SJCRH30 (cell line): ENCODE measurements at places on chromosomes 13 and 19. TPM values are rescaled to one million over a fixed set of nuclear protein-coding genes. Genes with fewer than 3 reads are reported as not detected.

Gene DENND1C
- total RNA-seq, result not detected in 2 replicates

DNA sequence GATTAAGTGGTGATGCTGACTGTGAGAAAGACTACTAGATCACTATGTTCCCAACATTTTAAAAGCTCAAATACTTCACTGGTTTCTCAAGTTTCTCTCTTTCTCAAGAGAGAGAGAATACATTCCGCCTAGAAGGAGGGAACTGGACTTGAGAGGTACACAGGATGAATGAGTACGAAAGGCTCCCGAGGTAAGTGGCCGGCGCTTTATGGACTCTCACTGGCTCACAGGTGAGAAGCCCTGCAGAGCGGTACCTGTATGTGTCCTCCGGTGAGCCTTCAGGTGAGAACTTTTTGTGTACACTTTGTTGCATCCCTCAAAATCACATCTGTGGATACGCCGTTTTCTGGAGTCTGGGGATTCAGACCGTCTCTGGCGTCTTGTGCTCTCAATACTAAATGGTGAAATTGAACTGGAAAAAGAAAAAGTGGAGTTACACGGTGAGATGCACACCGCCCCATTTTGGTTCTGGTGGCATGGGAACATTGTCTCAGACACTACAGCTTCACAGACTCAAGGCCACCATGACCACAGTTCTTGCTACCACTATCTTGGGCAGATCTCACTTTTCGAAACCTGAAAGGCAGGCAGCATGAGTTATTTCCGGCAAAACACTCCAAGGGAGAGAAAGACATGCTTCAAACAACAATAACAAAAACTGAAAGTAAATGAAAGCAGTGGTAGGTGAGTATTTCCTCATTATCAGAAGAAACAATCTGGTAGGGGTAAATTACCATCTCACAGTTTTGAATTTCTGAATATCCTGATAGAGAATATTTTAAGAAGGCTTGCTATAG lies 418.9 kb downstream of the KLF12 start:
- no peak overlapping the region for H3K27ac ChIP-seq
- no peaks in the 10 kb centered on the region for H3K27me3 ChIP-seq
- no peak for DNase-seq

Gene MATK
- total RNA-seq, result not detected in 2 replicates

DNA sequence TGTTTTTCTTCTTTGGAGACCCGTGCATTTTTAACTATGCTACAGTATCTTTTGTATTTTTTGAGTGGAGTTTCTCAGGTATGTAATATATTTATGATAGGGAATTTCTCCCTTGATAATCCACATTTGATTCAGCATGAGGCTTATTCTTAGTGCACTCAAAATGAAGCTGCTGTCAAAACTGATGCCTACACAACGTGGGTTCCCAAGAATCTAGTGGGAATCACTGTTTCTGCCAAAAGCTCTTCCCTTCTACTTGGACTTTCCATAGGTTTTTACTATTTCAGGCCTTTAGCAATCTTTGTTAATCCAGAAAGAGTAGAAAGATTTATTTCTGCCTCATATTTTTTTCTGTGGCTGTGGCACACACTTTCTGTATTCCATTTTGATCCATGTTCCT lies 1003.7 kb downstream of the SLITRK5 start:
- H3K27me3 ChIP-seq, result no peaks in the 10 kb centered on the region
- H3K27ac ChIP-seq, result no peak overlapping the region
- H3K4me3 ChIP-seq, result no peak overlapping the region
- no peaks in the 10 kb centered on the region for H3K36me3 ChIP-seq
- DNase-seq, result no peak

Gene PROSER1
- 33.7 and 39.0 TPM in 2 replicates for total RNA-seq
